ENCODE measurements at places on chromosomes 2 and 18.

DNA sequence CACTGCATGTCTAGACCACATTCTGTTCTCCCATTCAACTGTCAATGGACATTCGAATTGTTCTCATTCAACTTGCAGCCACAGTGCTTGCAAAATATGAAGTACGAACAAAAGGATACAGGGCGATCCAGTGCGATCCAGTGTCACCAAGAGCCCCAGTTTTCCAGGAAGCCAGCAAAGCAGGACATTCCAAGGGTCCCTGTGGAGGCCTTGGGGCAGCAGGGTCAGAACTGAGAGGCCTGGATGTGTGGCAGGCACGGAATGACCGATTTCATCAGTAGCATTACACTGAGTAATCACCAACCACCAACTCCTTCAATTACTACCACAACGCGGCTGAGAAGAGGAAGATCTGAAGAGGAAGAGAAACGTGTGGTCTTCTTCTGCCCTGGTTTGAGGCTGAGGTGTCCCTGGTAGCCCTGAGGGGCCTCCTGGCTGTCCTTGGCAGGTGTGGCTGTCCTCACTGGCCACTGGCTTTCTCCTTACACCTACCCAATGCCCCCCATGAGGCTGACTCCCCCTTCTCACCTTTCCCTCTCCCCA, 172.7 kb upstream of the FHL2 start:
- H3K27me3 ChIP-seq: peaks cover 2% of the 10 kb centered on the region
- peaks cover 8% of the 10 kb centered on the region for H3K4me1 ChIP-seq
- no peak overlapping the region for H3K4me3 ChIP-seq
- H3K27ac ChIP-seq: no peak overlapping the region

DNA sequence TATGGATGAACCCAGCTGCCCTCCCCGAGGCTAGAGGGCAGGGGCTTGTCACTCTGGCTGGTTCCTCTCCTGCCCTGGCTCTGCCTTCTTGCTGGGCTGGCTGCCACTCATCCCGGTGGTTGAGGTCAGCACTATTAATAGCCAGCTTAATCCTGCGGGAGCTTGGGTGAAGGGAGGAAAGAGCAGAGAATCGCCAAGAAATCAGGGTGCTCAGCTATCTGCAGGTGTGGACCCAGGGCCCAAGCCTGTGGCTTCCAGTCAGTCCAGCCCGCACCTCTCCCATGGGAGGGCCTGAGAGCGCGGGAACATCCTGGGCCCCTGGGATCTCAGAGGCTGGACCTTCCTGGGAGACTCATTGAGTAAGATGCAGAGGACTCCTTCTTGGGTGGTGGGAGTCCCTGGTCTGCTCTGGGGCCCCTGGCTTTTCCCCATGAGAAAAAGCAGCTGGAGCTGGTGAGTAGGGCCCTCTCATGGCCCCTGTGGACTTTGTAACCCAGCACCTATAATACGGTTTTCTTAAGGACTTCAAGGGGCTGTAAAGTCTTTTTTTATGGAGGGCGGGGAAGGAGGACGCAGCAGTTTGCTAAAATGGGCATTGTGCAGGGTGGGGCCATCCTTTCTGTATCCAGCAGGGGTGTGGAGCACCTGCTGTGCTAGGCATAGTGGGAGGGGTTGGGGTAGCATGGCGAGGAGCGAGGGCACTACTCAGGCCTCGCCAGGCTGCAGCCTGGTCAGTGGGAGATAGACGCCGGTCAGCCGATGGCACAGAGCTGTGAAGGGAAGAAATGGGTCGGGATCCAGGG, 27.4 kb upstream of the CNNM3 start:
- no peaks in the 10 kb centered on the region for H3K27me3 ChIP-seq
- H3K27ac ChIP-seq: no peak overlapping the region
- no peaks in the 10 kb centered on the region for H3K36me3 ChIP-seq

DNA sequence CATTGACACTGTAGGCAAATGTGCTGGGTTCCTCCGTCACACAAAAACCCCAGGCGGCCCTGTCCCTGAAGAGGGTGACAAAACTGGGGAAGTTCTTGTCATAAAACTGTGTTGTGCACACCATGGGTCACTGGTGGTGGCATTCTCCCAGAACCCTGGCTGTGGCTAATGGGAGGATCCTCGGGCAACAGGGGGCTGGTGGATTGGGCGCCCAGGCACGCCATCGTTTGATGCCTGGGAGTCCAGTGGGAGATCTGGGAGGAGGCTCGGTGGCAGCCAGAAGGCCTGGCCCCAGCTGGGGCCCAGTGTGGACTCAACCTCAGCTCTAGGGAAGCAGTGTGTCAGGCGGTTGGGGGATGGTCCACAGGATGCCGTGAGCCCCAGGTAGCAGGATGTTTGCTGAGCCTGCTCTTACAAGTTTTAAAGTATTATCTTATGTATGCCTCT, 140.7 kb downstream of the ACOXL start:
- H3K27ac ChIP-seq: no peak overlapping the region
- no peak for DNase-seq
- no peaks in the 10 kb centered on the region for H3K36me3 ChIP-seq
- no peaks in the 10 kb centered on the region for H3K27me3 ChIP-seq

DNA sequence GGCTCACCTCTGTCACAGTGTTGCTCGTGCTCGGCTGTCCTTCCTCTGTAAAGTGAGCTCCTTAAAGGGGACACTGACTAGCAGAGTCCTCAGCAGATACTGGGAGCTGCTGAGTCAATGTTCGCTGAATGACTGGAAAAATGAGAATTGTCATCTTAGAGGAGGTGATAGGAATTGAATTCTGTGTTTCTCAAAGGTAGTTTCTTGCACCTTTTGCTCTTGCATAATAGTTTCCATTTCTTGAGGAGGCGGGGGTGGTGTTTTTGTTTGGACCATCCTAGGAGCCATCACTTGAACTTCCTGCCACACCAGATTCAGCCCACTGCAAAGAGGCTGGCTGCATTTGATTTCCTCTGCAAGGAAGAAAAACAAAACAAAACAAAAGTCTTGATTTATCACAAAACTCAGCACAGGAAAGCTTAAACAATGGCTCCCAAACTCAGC, 11.4 kb upstream of the RFX8 start:
- H3K27ac ChIP-seq: no peak overlapping the region
- peaks cover 10% of the 10 kb centered on the region for H3K4me1 ChIP-seq
- DNase-seq: no peak

GRCh38 chr18:79890674-79891073, 60.8 kb downstream of the SLC66A2 start:
- no peak overlapping the region for H3K27ac ChIP-seq
- no peak overlapping the region for H3K4me3 ChIP-seq
- peaks cover 9% of the 10 kb centered on the region for H3K4me1 ChIP-seq
- no peaks in the 10 kb centered on the region for H3K36me3 ChIP-seq
- DNase-seq: no peak

DNA sequence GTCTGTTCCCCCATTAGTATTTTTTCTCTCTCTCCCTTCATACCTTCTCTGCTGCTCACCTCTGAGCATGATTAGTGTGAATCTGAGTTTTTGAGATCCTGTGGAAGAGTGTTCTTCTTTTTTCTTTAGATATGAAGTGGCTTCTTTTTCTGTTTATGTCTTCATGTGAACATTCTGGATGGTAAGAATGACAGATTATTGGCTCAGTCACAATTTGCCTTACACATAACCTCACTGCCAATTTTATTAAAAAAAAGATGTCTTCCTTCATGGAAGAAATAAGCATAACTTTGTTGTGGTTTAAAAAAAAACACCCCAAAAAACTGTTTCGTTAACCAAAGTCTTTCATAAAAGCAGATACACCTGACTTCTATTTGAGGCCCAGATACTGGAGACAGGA, 539.1 kb downstream of the PLCL1 start:
- H3K4me3 ChIP-seq: no peak overlapping the region
- DNase-seq: no peak

Measured in HepG2 (cell line).